Heart left ventricle (tissue), 16 donors: ENCODE measurements at places on chromosomes 6 and 20. TPM values are rescaled to one million over a fixed set of nuclear protein-coding genes. Genes with fewer than 3 reads are reported as not detected.

GRCh38 chr6:37168163-37168758 is 1.7 kb upstream of the PIM1 start:
- peaks cover 8% of the 10 kb centered on the region for H3K36me3 ChIP-seq
- H3K4me1 ChIP-seq: peaks cover 13% of the 10 kb centered on the region
- peak overlapping the region; percentile 92 for H3K27ac ChIP-seq
- DNase-seq: no peak
- peak overlapping the region; percentile 63 for H3K4me3 ChIP-seq

DNA sequence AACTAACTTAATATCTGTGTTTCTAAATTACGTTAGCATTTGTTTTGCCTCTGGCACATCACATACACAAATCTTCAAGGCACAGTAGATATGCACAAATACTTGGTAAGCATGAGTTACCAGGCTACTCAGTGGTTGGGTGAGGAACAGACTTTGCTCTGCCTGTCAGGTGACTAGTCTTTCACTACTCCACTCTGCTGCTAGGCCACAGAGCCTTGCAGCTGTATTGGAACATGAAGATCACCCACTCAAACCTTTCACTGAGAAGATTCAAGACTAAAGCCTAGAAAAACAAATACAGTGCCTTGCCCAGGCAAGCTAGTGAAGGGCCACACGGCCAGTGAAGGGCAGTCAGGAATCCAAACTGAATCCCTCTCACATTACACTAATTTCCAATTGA is 47.0 kb downstream of the DTNBP1 start:
- DNase-seq: no peak
- H3K36me3 ChIP-seq: no peaks in the 10 kb centered on the region
- H3K27ac ChIP-seq: no peak overlapping the region
- peaks cover 18% of the 10 kb centered on the region for H3K4me1 ChIP-seq
- no peak overlapping the region for H3K4me3 ChIP-seq

- no peaks in the 10 kb centered on the region for H3K27me3 ChIP-seq
- no peak overlapping the region for H3K27ac ChIP-seq
- no peak for DNase-seq
Observed at GRCh38 chr20:13430346-13431002, 208.3 kb downstream of the TASP1 start.

DNA sequence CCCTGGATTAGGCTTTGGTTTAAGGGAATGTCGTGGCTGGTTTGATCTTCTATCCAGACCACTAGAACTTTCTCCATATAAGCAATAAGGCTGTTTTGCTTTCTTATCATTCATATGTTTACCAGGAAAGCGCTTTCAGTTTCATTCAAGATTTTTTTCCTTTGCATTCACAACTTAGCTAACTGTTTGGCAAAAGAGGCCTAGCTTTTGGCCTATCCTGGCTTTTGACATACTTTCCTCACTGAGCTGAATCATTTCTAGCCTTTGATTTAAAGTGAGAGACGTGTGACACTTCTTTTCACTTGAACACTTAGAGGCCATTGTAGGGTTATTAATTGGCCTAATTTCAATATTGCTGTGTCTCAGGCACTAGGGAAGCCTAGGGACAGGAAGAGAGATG is 1.7 kb upstream of the FAM50B start:
- peaks cover 12% of the 10 kb centered on the region for H3K4me1 ChIP-seq
- H3K27ac ChIP-seq: peak overlapping the region; percentile 60
- H3K27me3 ChIP-seq: no peaks in the 10 kb centered on the region
- DNase-seq: no peak

RIN2 gene
- 59.1 TPM for total RNA-seq

PDE7B gene
- 12.0 TPM for total RNA-seq

DNA sequence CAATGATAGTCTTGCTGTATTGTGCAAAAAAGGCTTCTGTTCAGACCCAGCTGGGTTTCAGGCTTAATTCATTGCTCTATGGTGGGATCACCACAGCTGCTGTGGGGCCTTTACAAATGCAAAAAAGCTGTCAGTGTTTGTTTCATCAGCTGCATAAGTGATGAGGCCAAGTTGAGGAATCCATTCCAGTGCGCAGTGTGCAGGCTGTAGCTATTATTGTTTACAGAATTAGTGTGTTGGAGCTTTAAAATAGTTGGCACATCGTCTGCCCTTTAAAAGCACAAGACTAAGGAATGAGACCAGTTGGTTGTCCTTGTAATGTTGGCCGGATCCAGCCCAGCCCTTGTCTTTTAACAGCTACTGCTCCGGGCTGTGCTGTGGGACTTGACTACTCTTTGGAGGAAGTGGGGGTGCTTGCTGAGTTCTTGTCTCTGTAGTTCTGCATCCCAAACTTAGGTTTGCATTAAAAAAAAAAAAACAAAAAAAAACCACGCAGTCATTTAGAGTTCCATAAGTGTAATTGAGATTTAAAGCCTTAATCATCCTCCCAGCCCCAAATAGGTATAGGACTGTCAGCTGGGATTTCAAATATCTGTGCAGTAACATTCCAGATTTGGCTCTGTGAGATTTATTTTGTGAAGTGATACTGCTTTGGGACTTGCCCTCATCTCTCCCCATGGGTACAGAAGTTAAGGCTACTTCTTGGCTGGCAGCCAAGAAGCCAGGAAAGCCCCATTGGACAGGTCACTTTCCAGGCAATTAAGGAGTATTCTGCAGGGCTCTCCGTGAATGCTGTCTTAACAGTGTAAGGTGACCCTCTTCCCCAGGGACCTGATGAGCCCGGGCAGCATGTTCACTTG is 19.3 kb downstream of the JARID2 start:
- H3K4me3 ChIP-seq: no peak overlapping the region
- peaks cover 68% of the 10 kb centered on the region for H3K4me1 ChIP-seq
- peak overlapping the region; percentile 74 for H3K27ac ChIP-seq
- H3K27me3 ChIP-seq: no peaks in the 10 kb centered on the region

GRCh38 chr6:121235386-121235785 is 98.9 kb downstream of the TBC1D32 start:
- no peak for DNase-seq
- no peaks in the 10 kb centered on the region for H3K36me3 ChIP-seq
- H3K4me1 ChIP-seq: no peaks in the 10 kb centered on the region
- no peak overlapping the region for H3K4me3 ChIP-seq

DDO gene
- total RNA-seq: 20.7 TPM

DNA sequence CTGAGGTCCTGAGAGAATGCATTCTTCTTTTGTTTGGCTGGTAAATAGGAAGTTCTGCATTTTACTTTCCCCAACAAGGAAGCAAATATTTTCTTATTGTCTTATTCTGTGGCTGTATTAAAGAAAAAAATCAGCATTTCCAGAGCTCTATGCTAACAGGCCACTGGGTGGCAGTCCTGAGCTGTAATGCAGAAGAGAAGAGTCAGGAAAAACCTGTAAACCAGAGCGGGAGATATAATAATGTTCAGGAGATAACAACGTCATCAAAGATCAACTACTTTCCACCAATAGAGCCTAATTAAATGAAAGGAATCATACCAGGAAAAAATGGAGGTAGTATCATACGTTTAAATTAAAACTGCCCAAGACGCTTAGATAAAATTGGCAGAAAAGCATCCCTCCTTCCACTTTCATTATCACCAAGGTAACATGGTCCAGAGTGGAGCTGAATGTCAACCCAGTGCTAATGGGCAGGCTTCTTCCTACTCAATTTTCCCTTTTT is 55.6 kb upstream of the CARMIL1 start:
- H3K27me3 ChIP-seq: no peaks in the 10 kb centered on the region
- no peaks in the 10 kb centered on the region for H3K36me3 ChIP-seq
- H3K27ac ChIP-seq: no peak overlapping the region
- DNase-seq: peak; percentile 50
